ENCODE measurements at places on chromosomes 5 and 9.

- DNase-seq, result no peak
Measured at GRCh38 chr5:171162596-171162995, 146.5 kb upstream of the TLX3 start.

DNA sequence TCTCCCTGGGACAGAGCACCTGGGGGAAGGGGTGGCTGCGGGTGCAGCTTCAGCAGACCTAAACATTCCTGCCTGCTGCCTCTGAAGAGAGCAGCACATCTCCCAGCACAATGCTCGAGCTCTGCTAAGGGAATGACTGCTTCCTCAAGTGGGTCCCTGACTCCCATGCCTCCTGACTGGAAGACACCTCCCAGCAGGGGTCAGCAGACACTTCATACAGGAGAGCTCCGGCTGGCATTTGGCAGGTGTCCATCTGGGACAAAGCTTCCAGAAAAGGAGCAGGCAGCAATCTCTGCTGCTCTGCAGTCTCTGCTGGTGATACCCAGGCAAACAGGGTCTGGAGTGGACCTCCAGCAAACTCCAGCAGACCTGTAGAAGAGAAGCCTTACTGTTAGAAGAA lies 77.2 kb downstream of the SLCO6A1 start:
- DNase-seq, result no peak

- no peak for DNase-seq
Measured at GRCh38 chr5:25544652-25545249, 900.0 kb upstream of the CDH10 start.

DNA sequence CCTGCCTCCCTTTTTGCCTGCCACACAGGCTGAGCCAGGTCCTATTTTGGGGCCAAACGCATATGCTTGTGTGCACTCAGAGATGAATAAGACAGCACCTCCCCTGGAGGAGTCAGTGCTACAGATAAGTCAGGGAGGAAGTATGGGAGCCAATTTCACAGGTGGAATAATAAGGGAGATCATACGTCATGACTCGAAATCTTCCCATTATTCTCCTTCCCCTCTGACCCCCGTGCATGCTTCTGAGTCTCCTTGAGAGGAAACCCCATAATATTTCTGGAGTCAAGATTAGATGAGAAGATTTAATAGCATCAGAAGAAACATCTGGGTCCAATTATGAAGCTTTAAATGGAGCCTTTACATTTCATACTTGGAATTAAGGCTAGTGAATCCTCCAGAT lies 15.1 kb upstream of the ZCCHC7 start:
- DNase-seq, result no peak

GRCh38 chr5:124227914-124228313 lies 518.5 kb downstream of the ZNF608 start:
- no peak for DNase-seq

All from GM12891 (cell line).